Activated CD4-positive, alpha-beta T cell treated with anti-CD3 and anti-CD28 coated beads, Interleukin-2, amount 50 U/mL, for 16 hours (primary cell): ENCODE measurements at places on chromosomes 13 and 19.

GRCh38 chr13:33678084-33678483 is 139.9 kb upstream of the RFC3 start:
- no peak for DNase-seq

DNA sequence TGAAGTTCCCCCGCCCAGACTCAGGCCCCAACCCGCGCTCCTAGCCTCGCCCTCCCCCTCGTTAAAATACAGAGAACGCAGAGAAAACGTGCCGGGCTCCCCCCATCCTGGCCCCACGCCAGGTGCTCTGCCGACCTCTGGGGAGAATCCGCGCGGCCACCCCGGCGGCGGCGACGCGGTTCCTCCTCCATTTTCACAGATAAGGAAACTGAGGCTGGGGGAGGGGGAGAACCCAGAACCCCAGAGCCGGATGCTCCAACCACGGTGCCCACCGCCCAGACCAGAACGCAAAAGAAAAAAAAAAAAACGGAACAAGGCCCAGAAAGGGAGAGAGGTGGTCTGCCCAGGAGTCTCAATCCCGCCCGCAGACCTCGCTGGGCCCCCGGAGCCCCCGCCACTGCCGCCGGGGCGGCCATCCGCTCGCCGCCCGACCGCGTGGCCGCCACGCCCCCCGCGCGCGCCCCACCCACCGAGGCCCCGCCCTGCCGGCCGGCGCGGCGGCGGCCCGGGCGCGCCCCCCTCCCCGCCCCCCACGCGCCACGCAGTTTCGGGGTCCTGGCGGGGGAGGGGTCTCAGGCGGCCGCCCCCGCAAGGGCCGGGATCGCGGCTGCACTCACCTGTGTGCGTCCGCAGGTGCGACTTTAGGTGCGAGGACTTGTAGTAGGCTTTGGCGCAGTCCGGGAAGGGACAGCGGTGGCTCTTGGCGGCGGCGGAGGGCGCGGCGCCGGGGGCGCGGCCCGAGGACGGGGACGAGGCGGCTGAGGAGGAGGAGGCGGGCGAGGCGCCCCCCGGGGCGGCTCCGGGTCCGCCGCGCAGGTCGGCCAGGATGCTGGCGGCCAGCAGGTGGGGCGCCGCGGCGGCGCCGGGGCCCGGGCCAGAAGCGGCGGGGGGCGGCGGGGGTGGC is 703 bp downstream of the KLF16 start:
- no peak for DNase-seq

- no peak for DNase-seq
Observed at GRCh38 chr13:96052656-96053002, 572 bp downstream of the UGGT2 start.

DNA sequence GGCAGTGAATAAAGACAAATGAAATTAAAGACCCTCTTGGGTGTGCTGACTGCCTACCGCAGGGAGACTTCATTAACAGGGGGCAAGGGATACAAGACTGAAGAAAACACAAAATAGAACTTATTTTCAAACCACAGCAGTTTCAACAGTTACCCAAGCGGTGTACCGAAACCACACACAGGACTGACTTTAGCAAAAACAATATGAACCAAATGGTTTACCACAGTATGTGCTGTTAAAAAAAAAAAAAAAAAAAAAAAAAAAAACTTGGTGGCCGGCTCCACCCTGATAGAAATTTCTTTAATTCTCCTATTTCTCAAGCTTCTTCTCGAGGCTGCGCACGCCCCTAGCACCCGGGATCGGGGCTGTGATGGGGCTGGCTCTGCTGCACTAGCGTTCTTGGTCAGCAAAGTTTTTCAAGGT is 42.6 kb downstream of the KLF2 start:
- peak; percentile 83 for DNase-seq

DNA sequence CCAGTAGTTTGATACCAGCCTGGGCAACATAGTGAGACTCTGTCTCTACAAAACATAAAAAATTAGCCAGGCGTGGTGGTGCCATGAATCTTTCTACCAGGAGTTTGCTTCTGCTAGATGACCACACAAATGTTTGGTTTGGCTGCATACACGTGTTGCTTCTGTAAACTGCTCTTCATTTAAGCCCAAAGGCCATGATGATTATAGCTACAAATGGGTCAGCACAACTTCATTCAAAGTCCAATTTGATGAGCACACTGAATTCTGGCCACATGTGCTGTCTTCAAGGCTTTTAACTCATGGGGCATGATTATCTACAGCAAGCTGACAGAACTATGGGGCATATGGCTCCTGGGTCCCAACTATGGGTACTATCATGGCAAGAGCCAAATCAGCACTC is 46.3 kb upstream of the DCT start:
- DNase-seq: no peak

- no peak for DNase-seq
Observed at GRCh38 chr13:76803831-76804230, 82.4 kb downstream of the KCTD12 start.

DNA sequence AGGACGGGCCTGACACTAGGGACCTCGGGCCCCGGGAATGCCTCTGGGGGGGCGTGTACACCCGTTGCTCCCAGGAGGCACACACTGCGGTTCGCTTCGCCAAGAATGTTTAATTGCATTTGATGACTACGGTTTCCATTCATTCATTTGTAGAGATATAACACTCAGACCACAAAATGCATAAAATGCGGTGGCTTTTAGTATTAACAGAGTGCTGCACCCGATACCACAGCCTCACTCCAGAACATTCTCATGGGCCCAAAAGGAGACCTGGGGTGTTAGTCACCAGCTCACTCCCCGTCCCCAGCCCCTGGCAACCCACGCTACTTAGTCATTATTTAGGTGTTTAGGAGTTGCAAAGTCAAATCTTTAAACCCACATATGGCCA is 21.8 kb downstream of the HCN2 start:
- peak; percentile 82 for DNase-seq

DNA sequence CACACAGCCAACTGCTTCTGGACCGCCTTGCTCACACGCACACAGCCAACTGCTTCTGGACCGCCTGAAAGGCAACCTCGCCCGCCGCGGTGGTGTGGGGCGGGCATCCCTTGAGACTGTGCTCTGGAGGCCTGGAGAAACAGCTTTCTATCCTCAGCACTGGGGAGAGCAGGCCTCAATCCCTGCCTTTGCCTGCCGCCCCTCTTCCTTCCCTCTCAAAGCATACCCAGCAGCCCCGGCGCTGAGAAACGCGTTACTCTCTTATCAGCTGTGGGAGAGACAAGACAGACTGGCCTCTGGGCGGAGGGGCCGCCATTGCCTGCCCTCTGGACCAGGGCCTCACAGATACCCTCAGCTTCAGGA is 2.9 kb downstream of the LIPE start:
- no peak for DNase-seq

DNA sequence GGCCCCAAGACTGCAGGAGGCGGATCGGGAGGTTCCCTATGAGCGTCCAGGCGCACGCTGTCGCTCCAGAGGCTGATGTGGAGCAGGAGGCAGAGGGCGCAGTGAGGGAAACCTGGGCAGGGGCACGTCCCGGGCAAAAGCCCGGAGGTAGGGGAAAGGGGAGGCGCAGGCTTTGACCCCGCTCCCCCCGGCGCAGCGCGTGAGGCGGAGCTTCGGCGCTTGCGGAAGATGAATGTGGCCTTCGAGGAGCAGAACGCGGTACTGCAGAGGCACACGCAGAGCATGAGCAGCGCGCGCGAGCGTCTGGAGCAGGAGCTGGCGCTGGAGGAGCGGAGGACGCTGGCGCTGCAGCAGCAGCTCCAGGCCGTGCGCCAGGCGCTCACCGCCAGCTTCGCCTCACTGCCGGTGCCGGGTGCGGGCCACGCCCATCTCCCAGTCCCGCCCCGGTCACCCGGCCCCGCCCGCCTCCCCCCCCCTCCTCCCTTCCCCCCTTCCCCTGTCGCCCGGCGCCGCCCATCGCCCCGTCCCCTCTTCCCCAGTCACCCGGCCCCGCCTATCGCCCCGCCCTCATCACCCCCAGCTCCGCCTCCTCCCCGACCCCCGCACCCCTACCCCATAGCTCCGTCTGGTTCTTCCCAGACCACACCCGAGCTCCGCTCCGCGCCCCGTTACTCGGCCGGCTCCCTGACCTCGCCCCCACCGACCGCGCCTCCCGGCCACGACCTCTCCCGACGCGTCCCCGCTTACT is 4.1 kb downstream of the HMG20B start:
- no peak for DNase-seq

DNA sequence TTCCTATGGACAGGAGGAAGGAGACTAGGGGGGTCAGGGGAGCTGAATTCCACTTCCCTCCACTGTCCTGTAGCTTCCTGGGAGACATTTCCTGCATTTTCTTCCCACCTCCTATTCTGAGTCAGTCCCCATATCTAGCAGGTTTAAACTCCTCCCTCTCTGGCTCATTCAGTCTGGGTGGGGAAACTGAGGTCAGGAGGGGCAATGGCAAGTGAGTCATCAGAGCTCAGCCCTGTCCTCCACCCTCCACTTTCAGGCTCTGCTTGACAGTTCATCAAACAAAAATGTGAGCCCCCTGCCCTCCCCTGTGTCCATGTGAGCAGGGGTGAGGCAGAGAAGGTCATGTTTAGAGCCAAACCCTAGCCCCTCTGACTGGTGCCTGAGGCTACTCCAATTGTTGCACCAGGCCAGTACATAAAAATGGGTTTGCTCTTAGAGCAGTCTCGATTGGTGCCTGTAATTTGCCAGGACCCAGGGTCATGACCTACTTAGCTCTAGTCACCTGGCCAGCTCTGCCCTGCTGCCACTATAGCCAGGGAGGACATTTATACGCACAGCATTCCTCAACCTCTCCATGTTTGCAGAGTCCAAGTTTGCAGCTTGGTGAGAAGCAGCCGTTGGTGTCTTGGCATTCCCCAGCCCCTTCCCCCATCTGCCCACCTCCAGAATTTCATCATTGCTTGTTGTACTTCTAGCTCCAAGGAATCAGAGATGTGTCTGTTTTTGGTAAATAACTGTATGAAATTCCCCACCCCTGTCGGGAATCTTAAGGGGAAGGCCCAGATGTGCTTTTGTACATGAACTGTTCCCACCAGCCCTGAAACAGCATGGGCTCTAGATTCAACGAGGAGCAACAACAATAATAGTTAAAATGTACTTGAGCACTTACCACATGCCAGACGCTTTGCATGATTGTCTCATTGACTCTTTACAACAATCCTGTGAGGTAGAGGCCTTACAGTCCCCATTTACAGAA is 20.7 kb downstream of the SAMD4B start:
- no peak for DNase-seq

DNA sequence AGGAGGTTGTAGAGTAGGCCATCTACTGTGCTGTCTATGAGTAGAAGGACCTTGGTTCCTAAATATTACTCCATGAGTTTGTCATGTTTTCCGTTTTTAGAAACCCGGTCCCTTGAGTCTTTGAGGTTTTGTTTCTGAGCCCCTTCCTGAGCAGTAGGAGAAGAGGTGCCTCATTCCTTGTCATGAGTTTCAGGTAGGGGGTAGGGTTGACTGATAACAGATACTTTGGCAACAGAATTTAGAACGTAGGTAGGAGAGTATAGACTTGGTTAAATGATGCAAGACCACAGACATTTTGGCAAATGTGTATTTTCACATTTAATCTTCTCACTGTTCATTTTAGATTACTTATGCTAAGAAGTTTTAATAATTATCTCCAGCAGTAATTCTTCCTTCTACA is 24.6 kb downstream of the LMO7 start:
- no peak for DNase-seq

DNA sequence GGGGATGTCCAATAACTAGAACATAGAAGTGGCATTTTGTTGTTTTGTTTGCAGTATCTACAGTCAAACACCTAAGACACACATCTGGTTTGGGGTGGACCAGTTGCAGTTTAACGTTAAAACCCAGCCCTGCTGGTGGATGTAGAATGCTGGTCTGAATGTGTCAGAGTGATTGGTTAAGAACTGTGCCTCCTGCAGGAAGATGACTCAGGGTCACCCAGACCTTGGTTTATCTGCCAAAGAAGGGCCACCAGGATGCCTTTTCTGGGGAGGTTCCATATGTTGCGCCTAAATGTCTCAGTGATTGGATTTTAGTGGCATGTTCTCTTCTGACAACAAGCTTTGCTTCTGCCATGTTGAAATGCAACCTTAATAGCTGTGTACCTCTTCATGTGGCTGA is 23.1 kb downstream of the ZNF536 start:
- DNase-seq: no peak

DNA sequence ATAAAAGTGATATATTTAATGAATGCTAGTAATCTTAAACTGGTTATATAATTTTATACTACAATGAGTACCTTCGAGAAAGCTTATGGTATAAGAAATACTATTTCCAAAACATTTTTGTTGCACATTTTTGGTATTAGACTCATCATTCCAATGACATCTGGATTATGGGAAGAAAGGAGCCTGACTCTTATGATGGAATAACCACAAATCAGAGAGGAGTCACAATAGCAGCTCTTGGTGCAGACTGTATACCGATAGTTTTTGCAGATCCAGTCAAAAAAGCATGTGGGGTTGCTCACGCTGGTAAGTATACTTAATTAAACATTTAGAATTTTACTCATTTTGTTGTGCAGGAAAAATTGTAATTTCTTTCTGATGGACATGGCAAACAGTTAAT is 3.9 kb downstream of the LACC1 start:
- DNase-seq: no peak

DNA sequence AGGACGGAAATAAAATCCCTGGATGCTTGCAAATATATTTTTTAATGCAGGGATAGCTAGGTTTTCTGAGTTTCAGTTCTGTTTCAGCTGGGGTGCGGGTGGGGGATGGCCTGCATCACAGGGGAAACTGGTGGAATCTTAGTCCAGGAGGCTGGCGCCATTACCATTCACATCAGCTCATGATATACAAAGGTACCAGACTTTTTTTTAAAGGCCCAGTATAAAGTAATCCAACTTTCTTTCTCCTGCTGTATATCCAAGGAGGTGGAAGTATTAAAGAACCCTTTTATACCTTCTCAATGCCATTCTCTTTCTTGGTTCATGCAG is 343.8 kb downstream of the KCNRG start:
- no peak for DNase-seq

DNA sequence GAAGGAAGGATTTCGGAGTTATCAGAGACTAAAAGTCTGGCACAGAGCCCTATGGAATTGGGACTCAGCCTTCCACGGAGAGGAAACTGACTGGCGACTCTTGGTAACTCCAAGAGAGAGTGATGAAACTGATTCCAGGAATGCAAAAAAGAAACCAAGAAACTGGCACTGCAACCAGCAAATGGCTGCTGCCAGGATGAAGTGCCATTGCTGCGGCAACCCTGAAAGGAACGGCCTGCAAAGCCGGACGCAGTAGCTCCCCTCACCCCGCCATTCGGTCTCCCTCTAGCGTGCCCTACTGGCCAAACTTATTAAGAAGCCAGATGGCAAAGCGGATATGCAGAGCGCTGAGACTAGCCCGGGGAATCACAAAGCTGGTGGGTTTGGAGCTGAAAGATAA is 236.0 kb downstream of the PCDH9 start:
- DNase-seq: peak; percentile 1
